ENCODE measurements at places on chromosomes 3 and 15.

DNA sequence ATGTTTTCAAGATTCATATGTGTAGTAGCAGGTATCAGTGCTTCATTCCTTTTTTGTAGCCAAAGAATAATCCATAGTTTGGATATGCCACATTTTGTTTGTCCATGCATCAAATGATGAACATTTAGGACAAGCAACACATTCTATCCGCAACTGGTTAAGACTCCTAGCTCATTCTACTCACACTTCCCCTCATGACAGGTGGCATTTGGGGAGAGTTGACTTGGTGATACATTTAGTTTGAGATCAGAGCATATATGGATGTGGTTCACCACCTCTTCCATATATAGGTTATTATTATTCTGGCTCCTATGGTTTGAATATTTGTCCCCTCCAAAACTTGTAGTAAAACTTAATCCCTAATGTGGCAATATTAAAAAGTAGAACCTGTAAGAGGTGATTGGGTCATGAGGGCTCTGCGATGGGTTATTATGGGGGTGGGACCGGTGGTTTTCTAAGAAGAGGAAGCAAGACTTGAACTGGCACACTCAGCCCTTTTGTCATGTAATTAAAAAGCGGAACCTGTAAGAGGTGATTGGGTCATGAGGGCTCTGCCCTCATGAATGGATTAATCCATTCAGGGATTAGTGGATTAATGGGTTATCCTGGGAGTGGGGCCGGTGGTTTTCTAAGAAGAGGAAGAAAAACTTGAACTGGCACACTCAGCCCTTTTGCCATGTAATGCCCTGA is 75.3 kb upstream of the HRH1 start:
- DNase-seq = no peak

- no peak for DNase-seq
Observed at GRCh38 chr3:58150810-58151199, 60.0 kb downstream of the DNASE1L3 start.

DNA sequence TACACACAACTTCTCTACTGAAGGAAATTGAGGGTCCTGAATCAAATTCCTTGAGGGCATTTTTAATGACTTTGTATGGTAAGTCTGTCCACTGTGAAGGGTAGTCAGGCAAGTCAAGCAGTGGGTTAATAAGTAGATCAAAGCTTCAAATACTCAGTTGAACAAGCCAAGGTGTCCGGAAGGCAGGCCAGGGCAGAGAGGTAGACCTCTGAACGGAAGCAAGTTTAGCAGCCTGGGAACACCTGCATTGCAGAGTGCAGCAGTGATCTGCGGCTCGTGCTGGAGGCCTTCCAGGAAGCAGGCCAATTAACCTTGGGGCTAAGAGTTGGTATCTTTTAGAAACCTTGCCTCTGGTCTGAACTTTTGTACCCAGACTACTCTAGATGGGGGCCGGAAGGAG is 143.8 kb downstream of the LRTM1 start:
- no peak for DNase-seq

GRCh38 chr15:58992181-58992580 is 4.7 kb downstream of the RNF111 start:
- no peak for DNase-seq

- DNase-seq = no peak
Observed at GRCh38 chr3:115004201-115005140, 142.6 kb downstream of the ZBTB20 start.

- DNase-seq = no peak
Observed at GRCh38 chr3:33401781-33402180, 38.4 kb downstream of the UBP1 start.

- DNase-seq = no peak
Observed at GRCh38 chr3:70065696-70066253, 66.2 kb downstream of the SAMMSON start.

DNA sequence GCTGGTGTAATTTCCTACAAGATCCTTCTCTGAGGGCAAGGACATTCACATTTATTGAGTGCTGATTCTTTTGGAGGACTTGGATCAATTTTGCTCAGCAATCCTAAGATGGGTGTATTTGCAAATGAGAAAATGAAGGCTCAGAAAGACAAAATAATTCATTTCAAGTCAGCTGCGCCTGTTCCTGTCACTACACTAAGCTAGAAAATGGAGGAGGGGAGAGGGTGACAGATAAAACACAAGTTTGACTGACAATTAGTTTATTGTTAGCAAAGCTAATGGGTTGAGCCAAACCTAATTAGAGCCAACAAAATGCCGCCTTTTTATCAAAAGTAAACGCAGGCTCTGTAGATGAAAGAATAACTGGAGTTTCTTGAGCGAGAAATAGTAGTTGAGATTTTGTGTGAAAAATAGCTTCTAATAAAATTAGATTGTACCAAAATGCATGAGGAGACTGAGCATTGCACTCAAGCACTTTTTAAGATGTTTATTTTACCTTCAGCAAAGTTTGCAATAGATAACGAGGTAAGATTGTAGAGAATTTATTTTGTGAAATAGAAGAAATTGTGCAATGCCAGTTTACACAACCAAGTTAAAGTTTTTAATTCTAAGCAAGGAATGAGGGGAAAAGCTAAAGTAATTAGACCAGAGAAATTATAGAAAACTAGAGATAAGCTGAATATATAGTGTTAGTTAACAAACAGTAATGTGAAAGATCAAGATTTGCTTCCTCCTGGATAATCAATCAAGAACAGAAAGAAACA is 39.6 kb upstream of the SECISBP2L start:
- DNase-seq = no peak

- DNase-seq = peak; percentile 14
Observed at GRCh38 chr3:127590282-127590592, 296 bp downstream of the TPRA1 start.

DNA sequence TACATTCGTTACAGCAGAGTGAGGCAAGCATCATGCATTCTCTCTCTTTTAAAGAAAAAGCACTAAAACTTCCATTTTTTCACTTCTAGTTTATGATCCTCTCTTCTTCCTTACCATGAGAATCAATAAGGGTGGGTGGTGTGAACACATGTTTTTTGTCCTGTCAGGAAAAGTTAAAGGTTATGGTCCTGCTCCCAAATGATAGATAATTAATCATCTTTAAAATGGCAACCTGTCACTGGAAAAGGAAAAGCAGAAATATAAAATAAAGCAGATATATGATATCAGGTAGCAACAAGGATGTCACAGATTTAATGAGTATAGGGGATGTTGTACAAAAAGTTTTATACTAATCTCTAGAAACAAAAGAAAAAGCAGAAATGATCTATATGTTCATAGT is 56.4 kb upstream of the PHLDB2 start:
- DNase-seq = no peak

GRCh38 chr15:100713163-100713867 is 110.9 kb downstream of the ASB7 start:
- no peak for DNase-seq

GRCh38 chr3:148494451-148494850 is 203.3 kb upstream of the AGTR1 start:
- DNase-seq = no peak

DNA sequence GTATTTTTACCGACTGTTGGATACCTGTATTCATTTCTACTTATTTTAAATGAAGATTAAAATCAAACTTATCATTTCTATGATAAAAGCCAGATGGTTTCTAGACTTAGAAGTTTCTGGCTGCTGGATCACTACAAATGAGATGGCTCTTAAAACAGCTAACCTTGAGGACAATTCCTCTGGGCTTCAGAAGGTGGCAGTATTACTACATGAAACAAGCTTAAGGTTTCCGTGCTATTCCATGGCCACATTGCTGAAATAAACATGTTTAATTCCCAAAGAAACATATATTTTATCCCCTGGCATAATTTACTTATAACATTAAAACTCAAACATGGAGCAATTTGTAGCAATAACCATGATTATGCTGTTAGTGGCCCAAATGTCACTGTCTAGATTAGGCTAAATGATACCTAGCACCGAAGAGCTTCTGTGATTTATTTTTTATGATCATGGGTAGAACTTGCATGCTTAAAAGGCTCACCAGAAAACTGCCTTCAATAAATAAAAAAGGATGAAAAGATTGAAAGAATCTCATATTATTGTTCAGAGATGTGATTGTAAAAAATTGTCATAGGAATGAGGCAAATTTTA is 204.0 kb upstream of the NANOGP8 start:
- DNase-seq = no peak

DNA sequence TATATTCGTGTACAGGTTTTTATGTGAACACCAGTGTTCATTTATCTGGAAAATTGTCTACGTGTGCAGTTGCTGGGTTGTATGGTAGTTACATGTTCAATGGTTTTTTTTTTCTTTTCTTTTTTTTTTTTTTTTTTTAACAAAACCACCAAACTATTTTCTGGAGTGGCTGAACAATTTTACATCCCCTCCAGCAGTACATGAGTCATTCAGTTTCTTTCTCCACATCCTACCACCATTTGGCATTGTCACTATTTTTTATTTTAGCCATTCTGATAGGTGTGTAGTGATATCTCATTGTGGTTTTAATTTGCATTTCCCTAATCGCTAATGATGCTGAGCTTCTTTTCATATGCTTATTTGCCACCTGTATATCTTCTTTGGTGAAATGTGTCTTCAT is 256.3 kb upstream of the EOMES start:
- no peak for DNase-seq

- DNase-seq = no peak
Observed at GRCh38 chr15:69424748-69425413, 10.7 kb downstream of the KIF23 start.

- no peak for DNase-seq
Observed at GRCh38 chr3:140499114-140499757, 178.6 kb upstream of the TRIM42 start.

- DNase-seq = no peak
Observed at GRCh38 chr15:27934782-27935181, 164.3 kb downstream of the OCA2 start.

- DNase-seq = no peak
Observed at GRCh38 chr3:158909870-158910269, 108.0 kb downstream of the MFSD1 start.

DNA sequence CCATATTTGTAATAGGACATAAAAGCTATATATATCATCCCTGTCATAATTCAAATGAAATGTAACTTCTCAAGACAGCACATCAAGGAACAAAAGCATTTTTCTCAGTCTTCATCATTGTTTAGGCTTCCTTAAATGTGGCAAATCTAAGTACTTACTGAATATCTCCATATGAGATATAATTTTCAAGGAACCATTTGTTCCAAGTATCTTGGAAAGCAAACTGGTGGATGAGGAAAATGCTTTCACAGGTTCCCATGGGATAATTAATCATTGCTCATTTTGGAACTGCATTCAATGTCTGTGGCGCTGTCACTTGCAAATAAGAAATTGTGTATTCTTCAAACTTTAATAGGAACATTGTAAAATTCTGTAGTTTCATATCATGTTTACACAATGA is 52.6 kb upstream of the ZNF385D start:
- DNase-seq = no peak

DNA sequence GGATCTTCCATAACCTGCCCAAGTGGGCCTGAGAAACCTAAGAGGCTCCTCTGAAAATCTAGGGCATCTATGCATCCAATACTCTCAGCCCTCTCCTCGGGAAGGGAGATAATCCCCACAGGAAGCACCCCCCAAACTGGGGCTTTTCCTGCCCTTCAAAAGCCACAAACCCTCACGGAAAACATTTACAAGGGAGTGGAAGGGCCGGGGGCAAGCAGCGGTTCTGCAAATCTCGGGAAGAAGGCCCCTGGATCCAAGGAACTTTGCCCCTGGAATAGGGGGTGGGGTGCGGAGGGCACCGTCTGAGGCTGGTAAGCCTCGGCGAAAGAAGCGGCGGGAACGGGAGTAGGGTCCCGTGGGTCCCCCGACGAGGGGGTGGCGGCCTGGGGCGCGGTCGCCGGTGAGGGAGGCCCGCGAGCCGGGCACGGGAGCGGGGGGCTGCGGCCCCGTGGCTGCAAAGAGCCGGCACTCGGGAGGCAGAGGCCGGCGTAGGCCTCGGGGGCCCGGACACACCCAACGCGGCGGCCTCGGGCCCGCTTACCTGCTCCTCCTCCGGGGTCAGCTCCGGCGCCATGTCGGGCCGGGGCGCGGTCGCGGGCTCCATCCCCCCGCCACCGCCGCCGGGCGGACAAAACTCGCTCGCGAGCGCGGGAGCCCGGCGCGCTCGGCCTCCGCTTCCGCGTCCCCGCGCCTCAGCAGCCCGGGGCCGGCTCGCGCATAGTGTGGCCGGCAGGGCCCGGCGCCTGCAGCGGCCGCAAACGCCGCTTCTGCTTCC is 755 bp downstream of the PTPN9 start:
- DNase-seq = no peak

- no peak for DNase-seq
Observed at GRCh38 chr15:74768771-74769342, 13.0 kb upstream of the CSK start.

DNA sequence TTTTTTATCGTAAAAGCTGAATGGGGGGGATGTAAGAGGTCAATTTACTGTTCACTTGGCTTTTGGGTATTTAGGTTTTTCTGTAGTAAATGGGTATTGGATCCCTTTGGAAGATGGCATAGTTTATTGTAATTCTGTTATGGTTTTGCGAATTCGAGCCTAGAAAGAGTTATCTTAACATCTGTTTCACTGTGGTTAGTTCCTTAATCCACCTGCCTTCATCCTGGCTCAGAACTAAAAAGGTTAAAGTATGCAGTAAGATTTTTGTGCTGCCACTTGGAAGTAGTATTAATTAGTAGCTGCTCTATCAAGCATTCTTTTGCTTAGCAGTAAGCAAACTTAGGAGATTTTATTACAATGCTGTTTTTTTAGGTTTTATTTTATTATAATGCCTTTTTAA is 62.4 kb downstream of the ARIH1 start:
- DNase-seq = no peak

GRCh38 chr3:124850633-124851032 is 36.5 kb downstream of the ITGB5 start:
- no peak for DNase-seq

DNA sequence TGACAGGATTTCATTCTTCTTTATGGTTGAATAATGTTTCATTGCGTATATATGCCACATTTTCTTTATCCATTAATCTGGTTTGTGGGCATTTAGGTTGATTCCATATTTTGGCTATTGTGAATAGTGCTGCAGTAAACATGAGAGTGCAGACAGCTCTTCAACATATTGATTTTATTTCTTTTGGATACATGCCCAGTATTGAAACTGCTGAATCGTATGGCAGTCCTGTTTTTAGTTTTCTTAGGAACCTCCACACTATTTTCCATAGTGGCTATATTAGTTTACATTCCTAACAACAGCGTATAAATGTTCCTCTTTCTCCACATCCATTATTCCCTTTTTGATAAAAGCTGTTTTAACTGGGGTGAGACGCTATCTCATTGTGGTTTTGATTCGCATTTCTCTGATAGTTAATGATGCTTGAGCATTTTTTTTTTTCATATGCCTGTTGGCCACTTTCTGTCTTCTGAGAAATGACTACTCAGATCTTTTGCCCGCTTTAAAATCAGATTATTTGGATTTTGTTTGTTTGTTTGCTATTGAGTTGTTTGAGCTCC is 21.7 kb downstream of the AQP9 start:
- no peak for DNase-seq

DNA sequence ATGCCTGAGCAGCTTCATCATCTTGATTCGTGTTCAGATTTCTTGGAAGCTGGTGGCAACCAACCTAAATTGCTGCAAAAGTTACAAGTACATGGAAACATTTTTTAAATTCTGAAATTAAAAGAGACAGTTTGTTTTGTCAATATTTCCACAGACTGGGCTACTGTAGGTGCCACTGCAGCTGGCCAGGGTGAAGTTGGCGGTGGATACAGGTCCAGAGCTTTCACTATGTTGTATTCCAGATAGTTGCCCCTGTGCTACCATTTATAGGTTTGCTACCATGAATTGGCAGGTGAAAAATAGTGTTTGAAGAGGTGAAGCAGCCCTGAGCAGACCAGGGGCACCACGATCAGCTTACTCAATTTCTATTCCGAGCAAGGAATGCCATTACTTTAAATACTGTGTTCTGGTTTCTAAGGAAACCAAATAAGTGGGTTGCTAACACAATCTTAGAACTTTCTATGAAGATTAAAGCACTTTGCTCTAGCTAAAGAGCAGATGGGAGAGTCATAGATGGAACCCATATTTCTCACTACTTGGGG is 21.2 kb upstream of the SHC4 start:
- DNase-seq = no peak
